GM03348 (cell line): ENCODE measurements at places on chromosomes 5 and 9.

DNA sequence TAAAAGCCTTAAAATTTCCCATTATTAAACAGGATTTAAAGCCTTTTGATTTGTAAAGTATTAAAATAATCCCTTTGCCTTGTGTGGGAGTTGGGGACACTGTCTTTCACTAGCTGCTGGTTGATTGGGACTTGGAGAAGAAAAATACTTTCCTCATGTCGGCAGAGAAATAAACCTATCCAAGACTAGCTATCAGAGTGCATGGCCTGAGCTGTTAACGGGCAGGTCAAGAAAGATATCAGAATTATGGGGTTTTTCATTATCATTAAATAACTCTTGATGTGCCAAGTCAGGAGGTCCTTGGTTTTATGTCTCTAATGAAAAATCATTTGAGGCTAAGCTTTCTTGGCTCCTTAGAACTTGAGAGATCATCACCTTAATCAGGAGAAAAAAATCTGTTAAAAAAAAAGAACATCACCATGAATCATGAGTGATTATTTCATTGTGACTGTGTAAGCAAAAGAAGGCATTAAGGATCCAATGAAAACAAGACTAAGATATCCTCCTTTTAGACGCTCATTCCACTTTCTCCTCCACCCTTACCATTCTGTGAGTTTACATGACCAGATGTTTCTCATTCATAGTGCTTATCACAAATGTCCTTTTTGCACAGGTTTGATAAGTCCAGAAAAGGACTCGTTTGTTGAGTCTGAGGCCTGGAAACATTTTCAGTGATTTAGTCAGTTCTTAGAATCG, 140.4 kb upstream of the EGFLAM start:
- no peak for DNase-seq

DNA sequence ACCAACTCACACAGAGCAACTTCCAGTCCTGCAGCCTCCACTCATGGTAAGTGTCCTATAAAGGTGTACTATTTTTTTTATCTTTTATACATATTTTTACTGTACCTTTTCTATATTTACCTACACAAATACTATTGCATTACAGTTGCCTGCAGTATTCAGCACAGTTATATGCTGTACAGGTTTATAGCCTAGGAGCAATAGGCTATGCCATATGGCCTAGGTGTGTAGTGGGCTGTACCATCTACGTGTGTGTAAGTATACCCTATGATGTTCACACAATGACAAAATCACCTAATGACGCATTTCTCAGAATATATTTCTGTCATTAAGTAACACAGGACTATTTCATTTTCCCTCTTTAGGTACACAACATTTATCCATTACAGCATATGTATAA, 16.7 kb downstream of the S100Z start:
- no peak for DNase-seq

DNA sequence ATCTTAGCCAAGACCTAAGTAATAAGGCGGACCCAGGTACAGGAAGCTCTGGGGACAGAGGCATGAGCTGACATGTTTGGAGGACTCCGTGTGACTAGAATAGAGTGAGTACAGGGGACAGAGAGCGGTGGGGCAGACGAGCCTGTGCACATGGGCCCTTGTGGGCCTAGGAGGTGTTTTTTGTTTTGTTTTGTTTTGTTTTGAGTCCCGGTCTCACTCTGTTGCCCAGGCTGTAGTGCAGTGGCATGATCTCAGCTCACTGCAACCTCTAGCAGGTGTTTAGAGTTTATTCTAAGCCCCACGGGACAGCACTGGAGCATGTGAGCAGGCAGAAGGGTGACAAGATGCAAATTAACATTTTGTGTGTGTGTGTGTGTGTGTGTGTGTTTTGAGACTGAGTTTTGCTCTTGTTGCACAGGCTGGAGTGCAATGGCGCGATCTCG, 3.1 kb upstream of the EEIG1 start:
- DNase-seq, result no peak

- peak; percentile 29 for DNase-seq
These were observed 11.8 kb downstream of the RMI1 start for GRCh38 chr9:83992407-83992806.

DNA sequence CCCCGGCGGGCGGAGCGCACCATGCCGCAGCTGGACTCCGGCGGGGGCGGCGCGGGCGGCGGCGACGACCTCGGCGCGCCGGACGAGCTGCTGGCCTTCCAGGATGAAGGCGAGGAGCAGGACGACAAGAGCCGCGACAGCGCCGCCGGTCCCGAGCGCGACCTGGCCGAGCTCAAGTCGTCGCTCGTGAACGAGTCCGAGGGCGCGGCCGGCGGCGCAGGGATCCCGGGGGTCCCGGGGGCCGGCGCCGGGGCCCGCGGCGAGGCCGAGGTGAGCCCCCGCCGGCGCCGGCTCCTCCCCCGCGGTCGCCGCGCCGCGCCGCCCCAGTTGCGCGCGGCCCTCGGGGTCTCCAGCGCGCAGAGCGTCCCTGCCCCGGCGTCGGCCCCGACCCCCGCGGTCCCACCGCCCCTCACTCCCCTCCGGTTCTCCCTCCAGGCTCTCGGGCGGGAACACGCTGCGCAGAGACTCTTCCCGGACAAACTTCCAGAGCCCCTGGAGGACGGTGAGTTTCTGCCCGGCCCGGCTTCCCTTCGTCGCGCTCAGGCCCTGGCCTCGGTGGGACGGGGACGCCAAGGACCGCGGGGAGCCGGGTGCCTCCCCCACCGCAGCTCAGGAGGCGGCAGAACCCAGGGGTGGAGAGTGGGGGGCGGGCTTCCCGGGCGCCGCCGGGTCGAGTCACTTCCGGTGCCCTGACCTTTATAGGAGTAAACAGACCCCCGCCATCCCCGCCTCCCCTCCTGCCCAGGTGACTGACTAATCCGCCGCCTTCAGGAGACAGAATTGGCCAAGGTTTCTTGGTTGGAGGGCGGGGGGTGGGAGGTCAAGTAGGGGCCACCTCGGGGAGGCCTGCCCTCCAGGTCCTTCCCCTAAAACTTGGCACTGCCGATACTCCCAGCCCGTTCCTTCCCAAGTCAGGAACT, 665 bp downstream of the TCF7 start:
- peak; percentile 50 for DNase-seq

DNA sequence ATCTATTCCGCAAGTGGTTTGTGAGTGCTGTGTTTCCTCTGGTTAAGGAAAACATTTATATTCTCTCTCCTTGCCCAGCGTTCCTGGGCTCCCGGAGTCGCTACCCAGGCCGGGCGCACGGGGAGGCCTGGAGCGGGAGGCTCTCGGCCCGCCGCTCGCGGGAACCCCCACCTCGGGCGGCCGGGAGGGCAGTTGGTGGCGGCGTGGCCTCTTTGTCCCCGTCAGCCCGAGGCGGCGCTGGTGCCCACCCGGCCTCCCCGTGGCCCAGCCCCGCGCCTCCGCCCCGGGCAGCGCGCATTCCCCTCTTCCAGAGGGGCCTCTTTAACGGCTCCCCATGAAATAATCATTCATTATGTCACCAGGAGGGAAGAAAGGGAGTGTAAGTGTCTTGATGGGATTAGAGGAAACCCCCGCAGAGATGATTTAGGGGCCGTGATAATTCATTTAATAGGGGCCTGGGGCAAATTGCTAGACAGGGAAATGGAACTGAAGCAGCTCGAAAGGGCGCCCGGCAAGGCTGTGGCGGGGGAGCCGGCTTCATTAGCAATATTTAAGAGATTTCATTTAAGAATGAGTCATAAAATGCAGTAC, 181.9 kb upstream of the TBCA start:
- DNase-seq, result no peak

DNA sequence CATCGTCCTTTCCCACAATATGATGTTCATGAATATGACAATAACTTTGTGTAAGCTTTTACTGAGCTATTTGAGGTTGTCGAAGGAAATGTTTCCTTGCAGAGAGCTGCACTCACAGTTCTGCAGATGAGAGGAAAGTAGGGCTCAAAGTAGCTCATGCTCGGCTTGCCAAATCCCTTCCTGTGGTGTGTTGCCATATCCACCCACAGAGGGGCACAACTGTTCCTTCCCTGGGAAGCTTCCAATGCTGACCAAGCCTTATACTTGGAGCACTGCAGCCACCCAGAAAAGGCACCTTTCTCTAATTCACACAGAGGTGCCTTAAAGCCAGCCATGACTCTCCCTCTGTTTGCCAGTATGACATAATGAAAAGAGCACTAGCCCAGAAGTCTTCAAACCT, 390.3 kb downstream of the CAAP1 start:
- no peak for DNase-seq

GRCh38 chr9:20297646-20298084, 324.6 kb downstream of the MLLT3 start:
- peak; percentile 68 for DNase-seq

- DNase-seq, result peak; percentile 48
These were observed 41.6 kb upstream of the ZNF300 start for GRCh38 chr5:150946351-150946905.

DNA sequence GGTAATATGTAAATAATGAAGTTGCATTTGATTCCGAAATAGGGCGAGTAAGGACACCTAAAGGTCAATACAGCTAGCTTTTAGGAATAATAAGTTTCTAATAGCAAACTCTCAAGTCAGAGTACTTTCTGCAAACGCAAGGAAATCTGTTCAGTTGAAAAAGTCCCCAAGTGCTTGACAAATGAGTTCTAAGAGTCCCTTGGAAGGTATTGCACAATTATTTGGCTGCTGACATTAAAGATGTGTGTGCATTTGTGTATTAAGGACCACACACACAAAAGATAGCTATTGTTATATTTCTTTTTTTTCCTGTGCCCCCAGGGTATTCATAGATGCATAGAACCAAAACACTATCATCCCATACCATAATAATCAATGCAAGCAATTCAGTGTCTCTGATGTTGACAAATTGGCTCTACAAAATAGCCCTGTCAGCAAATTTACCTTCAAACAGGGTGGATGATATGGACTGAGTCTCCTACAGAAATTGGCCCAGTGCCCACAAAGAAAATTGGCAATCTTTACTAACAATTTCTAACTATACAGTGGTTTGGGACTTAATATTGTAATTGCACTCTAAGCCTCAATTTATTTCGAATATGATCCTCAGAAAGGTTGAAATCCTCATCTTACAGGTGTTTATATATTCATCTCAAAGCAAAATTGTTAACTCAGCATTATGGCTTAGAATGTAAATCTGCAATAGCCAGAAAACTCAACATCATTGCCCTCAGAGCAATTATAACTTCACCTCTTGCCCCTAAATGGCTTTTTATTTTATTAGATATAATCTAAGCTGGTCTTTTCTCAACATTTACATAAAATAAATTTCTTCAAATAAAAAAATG, 827.2 kb downstream of the MAT2B start:
- no peak for DNase-seq

DNA sequence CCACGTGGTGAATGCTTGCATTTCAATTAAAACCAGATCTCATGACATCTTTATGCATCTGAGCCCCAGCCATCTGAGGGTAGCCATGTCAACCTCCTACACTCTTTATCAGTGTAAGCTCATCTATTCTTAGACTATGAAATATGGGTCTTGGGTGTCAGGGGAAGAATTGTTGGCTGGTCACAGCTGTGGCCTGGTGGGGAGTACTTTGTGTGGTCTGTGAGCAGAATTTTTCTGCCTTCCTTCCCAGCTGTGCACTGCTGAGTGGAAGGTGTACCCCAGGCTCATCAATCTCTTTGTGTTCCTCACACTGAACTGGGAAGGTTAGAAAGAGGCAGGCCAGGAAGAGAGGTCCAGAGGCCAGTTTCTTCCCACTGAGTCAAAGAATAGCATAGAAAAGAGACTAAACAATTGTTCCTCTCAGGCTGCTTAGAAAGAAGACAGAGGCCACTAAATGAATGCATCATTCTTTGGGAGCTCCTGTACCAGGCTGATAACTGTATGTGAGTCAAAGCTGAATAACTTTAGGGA, 202.7 kb upstream of the RGMB start:
- peak; percentile 10 for DNase-seq

DNA sequence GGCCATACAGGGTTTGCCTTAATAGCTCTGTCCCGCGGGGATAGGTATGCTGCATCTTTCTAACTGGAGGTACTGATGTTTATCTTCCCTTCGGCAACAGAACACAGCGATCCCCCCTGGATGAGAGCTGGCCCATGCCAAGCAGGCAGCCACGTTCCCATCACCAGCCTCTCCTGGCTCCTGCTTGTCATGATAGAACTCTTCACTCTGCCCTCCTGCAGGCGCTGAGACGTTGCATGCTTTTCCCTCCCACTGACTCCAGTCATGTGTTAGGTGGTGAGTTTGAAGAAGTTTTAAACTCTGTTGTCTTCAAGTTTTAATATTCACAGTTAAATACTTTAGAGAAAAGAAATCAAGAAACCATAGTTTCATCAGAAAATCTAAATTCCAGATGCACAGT, 60.0 kb downstream of the MED27 start:
- DNase-seq, result no peak

DNA sequence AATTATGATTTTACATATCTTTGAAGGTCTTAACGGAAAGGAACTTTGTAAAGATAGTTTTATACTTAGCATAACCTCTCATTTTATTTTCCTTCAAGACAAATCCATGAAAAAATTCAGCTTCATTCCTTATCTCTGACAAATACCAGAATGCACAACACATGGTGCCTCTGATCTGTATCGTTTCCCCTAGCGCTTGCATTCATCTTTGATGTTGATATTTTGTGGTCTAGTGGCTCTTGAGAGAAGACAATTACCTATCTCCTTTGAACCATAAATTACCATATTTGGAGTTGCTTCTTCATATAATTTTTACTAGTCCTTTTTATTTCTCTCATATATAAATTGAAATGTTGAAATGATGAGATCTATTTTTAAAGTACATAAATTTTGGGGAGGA, 551.3 kb downstream of the PDE4D start:
- no peak for DNase-seq

DNA sequence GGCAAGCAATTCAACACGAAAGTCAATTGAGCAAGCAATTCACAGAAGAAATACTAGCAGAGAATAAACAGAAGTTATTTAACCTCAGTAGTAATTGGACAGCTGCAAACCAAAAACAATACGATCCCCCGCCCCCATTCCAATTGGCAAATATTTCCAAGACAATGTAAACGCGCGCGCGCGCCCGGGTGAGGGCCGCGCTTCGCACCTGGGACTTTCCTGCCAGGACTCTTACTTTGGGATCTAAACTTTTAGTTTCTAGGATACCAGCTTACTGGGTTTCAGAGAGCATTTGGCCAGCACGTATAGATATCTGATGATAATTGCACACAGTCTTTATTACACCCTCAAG, 8.6 kb downstream of the RUFY1 start:
- no peak for DNase-seq

DNA sequence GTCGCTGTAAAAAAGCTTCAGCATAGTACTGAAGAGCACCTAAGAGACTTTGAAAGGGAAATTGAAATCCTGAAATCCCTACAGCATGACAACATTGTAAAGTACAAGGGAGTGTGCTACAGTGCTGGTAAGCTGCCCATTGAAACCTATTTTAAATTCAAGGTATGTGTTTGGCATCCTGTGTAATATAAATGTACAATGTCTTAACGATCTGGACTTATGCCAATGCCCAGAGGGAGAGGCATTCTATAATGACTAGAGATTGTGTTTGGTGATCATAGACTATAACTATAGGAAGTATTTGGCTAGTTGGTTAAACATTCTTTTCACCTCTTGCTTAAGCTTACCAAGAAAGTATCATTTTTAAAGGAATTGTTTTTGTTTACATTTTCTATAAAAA, 95.7 kb downstream of the INSL6 start:
- no peak for DNase-seq
